GM12865 (cell line): ENCODE measurements at places on chromosomes 4 and X.

DNA sequence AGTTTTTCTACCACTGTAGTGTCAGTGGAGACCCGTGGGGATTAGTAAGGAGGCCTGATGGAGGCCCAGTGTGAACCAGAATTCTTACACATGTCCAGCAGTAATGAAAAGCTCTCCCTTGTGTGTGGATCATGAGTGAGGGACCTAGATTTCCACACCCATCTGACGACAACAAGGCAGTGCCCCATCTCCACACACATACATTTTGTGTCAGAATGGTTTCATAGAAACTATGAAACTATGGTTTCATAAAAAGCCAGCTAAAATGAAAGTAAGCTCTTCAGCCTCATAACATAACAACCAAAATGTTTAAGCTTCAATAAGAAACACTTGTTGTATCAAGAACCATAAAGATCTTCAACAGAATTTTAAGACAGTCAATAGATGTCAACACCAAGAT is 884.5 kb upstream of the ADGRL3 start:
- no peak for DNase-seq

DNA sequence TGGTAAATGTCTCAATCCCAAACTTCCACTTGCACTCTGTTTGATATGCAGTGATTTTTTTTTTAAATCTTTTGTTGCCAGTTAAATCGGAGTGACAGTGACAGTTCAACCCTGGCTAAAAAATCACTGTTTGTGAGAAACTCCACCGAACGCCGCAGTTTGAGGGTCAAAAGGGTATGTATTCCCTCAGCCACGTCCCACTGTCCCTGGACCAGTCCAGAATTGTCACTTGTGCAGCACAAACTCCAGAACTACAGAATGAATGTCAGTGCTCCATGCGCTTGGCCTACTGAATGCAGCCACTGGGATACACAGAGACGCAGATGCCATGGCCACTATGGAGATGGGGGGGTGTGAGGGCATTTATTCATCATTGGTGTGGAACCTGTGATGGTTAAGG is 34.2 kb downstream of the CLDN22 start:
- no peak for DNase-seq

- no peak for DNase-seq
Observed at GRCh38 chr4:86582410-86582809, 11.7 kb upstream of the PTPN13 start.

GRCh38 chr4:15983610-15984009 is 20.6 kb upstream of the FGFBP2 start:
- no peak for DNase-seq

- no peak for DNase-seq
Observed at GRCh38 chr4:102196221-102196620, 149.1 kb downstream of the SLC39A8 start.

DNA sequence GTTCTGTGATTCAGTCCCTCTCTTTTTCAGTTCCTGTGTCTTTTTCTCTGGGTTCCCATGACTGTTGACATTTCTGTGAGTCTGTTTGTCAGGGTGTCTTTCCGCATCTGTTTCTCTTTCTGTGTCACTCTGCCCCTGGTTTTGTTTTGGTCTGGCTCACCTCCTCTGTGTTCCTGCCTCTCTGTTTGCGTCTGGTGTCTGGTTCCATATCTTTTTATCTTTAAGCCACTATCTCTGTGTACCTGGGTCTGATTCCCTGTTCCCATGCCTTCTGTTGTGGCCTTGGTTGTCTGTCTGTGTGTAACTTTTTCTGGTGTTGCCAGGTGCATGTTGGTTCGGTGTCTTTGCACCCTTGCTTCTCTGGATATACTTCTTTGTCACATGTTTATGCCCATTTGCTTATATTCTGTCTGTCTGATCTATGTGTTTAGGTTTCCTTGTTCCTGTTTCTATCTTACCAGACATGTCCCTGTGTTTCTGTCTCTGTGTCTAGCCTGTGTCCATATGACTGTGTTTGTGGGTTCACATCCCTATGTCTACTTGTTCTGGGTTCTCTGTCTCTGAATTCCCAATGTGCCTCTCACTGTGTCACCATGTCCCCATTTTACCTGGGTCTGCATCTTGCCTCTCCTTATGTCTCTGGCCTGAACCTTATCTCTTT is 50.2 kb downstream of the ITIH6 start:
- DNase-seq, result peak; percentile 16

DNA sequence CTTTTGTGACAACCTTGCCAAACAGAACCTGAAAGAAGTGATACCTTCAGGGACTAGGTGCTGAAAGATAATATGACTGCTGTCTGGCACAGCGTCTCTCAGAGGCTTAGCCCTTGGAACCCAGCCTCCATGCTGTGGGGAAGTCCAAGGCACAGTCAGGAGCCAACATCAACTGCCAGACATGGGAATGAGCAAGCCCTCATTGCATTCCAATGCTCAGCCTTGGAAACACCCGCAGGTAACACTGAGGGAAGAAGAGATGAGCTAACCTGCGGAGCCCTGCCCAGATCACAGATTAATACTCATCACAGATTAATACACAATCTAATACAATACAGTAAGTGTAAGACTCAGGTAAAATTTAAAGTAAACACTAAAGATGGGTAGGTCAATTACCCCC is 31.5 kb downstream of the LDB2 start:
- no peak for DNase-seq

DNA sequence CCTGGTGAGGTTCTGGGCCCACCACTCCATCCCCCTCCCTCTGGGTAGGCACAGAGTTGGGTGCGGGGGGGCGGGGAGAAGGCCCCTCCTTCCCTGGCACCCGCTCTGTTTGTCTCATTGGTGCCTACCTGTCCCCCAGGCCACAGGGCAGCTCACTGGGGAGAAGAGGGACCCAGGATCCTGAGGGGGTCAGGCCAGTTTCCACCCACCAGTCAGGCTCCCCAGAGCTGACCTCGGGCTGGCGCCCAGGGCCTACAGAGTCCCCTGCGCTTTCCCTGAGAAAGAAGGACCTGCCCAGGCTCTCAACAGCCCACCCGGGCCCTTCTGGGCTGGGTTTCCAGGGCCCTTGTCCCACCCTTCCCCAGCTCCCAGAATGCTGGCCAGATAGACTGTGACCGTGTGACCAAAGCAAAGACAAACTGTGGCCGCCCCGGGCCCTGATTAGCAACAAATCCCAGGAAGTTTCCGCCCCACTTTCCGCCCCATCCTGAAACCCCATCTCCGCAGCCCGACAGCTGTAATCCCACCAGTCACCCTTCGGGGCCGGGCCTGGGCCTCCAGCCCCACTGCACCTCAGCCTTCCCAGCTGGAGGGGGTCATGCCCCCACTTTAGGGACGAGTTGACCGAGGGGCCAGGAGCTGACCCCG is 33.8 kb upstream of the FGFR3 start:
- DNase-seq, result no peak

DNA sequence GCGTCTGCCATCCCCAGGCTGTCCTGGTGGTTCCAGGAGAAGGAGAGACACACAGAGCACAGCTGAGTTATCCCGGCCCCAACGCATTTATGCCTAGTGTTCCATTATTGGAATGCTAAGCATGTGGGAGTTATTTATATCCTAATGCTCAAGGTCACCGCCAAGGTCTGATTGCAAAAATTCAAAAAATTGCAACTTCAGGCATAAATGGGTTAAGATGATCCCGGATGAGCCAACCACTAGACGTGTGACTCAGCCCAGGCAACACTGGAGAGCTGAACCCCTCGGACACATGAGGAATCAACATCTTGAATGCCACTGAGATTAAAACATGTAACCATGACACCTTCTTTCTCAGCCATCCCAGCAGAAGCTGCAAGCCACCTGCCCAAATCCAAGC is 3.8 kb upstream of the ZCCHC4 start:
- DNase-seq, result no peak

GRCh38 chr4:123606946-123607542 is 210.4 kb downstream of the SPRY1 start:
- peak; percentile 34 for DNase-seq

DNA sequence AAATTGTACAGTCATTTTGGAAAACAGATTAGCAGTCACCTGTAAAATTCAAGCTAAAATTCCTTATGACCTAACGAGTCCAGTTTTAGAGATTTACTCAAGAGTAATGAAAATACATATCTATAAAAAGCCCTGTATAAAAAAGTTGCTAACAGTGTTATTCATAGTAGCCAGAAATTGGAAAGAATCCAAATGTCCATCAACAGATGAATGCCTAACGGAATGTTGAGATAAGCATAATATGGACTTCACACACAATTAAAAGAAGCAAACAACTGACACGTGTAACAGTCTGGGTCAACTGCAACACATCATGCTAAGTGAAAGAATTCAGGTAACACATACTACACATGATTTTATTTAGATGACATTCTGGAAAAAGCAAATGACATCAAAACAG is 584.8 kb upstream of the AGA start:
- no peak for DNase-seq
